ENCODE measurements at places on chromosomes 3 and 15.

- DNase-seq: no peak
Measured at GRCh38 chr3:87335931-87336330, 59.5 kb upstream of the POU1F1 start.

GRCh38 chr3:176994891-176995781, 202.1 kb downstream of the TBL1XR1 start:
- no peak for DNase-seq

GRCh38 chr3:186523434-186523833, 20.7 kb downstream of the CRYGS start:
- no peak for DNase-seq

DNA sequence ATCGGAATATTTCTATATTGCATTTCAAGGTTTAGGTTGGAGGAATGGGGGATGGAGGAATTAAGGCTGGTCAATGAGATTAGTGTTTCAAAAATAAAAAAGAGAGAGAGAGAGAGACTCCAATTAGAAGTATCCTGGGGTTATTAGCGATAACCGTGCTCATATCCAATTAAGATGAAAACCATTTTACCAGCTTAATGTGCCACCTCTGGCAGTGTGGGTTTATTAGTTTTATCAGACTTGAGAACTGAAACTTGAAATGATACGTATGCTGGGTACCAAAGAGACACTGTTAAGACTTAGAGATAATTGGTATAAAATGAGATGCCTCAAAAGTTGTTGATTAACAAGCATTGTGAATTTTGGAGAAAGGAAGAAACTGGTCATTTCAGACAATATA, 251.5 kb upstream of the NR2F2 start:
- no peak for DNase-seq

DNA sequence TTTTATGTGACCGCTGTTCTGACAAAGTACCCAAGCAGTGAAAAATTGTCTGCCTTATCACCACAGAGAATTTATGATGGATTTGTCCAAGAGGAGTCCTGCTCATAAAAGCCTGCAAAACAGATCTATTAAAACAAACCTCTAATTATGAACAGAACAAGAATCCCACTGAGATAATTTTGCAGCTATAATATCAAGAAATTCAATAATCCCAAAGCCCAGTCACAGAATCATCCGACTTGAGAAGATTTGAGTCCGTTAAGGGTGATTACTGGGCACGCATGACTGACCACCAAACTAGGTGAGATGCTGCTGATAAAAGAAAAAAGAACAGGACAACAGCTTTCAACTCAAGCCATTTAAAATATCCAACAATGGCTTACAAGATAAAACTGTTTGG, 231.0 kb upstream of the WNT5A start:
- DNase-seq: no peak

DNA sequence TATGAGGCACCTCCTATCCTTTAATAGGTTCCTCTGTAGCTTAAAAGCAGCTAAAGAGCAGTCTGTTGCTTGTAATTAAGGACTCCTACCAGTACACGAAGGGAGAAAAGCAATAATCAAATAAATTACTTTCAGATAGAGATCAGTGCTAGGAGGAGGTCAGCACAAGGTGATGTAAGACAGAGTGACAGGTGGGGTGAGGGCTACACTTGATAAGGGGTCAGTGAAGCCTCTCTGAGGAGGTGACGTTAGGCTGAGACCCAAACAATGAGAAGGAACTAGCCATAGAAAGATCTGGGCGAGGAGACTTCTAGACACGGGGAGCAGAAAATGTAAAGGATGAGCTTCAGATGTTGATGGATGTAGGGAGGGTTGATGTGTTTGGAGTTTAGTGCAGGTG, 57.7 kb upstream of the BLM start:
- no peak for DNase-seq

DNA sequence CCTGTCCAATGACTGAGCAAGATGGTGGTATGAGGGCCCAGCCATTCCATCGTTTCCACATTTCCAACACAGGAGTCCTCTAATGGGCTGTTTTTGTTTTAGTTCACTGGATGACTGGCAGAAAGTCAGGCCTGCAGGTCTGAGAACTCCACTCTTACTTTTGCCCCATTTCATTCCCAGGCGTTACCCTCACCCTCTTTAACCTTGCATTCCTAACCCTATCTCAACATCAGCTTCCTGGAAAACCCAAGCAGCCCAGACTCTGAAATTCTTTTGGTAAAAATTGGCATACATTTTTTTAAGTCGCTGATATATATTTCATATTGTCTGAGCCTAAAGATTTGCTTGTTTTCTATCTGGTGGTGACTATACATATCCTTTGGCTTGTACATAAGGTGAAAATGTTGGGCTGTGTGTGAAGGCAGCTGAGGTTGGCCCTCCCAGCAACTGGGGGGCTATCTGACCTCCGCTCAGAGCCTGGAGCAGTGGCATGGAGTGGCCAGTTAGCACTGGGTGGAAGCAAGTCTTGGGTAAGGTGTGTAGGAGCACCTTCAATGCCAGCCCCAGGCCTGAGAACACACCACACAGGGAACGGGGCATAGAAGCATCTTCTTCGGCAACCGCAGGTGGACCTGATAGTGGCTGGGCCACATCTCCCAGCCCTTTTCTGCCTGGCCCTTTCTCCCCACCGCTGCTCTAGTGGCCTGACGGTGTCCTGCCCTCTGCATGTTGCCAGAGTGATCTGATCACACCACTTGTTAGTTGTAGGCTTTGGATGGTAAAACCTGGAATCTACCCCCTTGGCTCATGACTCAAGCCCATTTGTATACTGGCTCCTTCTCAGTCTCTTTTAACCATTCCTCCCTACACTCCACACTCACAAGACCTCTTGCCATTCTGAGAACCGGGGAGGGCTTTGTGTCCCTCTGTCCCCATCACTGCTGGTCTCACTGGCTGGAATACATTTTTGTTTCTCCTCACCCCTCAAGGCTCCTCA, 50.0 kb downstream of the AMOTL2 start:
- no peak for DNase-seq

DNA sequence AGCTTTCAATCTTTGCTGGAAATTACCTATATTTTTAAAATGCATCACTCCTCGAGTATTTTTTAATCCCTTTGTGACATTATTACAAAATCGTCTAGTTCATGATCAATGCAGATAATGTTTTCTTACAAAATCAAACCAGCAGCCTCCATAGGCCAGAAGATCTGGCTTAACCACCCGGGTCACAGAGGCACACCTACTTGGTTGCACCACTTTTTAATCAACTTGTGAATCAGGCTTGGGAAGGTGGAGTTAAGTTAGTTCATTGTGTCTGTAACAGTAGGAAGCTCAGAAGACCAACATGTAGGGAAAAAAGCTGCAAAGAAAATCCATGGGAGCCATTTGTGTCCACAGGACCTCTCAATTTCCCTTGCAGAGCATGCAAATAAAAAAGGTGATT, 148.0 kb downstream of the TP63 start:
- no peak for DNase-seq

GRCh38 chr3:15286022-15286421, 46.4 kb downstream of the SH3BP5 start:
- DNase-seq: no peak

- no peak for DNase-seq
Measured at GRCh38 chr3:126126811-126127431, 43.0 kb upstream of the SLC41A3 start.

- DNase-seq: no peak
Measured at GRCh38 chr15:80873366-80873952, 94.3 kb downstream of the CEMIP start.

GRCh38 chr15:50107591-50108408, 11.2 kb downstream of the ATP8B4 start:
- no peak for DNase-seq

DNA sequence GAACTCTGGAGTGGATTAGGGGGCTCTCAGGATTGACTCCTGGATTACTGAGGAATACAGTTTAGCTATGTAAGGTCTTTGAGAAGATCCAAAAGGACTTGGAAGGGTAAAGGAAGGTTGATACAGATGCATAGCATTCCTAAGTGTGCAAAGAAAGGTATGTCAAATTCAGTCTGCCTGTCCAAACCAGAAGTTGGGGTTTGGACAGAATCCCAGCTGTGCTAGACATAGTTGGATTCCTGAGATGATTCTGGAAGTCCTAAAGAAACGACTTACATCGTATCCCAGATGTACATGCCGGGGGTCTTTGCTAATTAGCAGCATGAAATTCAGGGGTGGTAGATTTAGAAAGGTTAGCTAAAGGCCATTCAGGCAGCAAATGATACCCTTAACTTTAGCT, 97.7 kb upstream of the TSPAN3 start:
- no peak for DNase-seq

DNA sequence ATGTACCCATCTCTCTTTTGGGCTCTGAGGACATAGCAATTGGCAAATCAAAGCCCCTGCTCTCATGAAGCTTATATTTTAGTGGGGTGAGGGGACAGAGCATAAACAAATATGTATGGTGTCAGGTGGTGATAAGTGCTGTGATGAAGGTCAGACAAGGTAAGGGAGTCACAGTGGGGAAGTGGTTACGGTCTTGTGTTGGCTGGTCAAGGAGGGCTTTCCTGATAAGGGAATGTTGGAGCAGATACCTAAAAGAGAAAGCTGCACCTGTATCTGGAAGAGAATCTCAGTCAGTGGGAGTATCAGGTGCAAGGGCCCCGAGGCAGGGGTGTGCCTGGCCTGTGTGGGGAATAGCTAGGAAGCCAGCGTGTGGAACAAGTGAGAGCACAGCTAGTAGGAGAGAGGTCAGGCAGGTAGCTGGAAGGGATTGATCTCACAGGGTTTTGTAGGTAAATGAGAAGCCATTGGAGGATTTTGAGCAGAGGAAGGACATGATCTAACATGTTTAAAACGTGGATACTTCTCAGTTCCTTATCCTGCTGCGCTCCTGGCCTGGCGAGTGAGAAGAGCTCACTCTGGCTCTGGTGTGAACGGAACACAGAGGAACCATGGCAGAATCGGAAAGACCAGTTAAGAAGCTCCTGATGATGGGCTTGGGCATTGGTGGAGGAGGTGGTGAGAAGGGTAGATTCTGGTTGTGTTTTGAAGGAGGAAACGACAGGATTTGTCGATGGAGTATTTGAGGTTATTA, 35.5 kb downstream of the MRAS start:
- DNase-seq: no peak

DNA sequence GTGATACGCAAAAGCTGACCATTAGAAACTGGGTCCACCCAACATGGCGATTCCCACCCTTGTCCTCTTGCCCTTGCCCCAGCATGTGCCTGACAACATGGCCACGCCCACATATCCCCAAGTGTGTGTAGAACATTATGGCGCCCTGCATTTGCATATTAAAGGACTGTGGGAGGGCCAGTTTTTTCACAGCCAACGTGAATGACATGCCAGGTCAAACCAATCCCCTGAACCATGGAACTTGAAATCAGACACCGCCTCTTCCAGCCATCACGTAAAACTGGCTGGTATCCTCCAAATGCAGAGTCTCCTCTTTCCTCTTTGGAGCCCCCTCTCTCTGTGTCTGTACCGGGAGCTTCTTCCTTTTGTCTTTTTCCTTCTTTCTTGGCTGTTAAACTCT, 156.7 kb upstream of the EPHA6 start:
- DNase-seq: no peak

GRCh38 chr3:133983576-133984560, 45.9 kb downstream of the SLCO2A1 start:
- DNase-seq: no peak

- DNase-seq: no peak
Measured at GRCh38 chr15:48965972-48966371, 2.3 kb upstream of the SHC4 start.

DNA sequence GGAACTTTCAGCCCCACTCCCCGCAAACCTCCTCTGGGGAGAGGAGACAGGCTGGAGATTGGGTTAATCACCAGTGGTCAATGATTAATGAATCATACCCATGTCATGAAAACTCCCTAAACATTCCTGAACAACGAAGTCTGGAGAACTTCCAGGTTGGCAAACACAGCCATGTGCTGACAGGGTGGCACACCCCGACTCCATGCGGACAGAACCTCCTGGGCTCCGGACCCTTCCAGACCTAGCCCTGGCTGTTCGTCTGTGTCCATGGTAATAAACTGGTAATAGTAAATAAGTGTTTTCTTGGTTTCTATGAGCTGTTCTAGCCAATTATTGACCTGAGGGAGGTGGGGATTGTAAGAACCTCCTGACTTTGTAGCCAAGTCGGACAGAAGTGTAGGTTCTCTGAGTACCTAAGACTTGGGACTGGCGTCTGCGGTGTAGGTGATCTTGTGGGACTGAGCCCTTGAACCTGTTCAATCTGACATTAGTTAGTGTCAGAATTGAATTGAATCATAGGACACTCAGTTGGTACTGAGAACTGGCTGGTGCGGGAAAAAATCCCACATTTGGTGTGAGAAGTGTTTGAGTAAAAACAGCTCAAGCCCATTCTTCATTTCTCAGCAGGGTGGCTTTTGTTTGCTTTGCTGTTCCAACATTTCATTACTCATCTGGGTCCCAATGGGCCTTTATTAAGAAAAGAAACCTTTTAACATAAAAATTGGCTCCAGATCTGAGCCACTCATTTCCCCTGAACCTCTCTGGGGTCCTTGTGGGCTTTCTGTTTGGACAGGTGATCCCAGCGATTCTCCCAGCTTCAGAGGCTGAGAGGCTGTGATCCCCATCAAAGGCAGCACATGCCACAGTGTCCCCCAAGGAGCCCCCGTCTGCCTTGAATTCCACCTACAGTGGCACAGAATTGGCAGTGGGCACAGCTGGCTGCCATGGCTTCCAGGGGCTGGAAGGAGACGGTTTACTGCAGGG, 151.0 kb downstream of the TJP1 start:
- no peak for DNase-seq

- DNase-seq: no peak
Measured at GRCh38 chr3:78066287-78066686, 1026.4 kb downstream of the ROBO2 start.

DNA sequence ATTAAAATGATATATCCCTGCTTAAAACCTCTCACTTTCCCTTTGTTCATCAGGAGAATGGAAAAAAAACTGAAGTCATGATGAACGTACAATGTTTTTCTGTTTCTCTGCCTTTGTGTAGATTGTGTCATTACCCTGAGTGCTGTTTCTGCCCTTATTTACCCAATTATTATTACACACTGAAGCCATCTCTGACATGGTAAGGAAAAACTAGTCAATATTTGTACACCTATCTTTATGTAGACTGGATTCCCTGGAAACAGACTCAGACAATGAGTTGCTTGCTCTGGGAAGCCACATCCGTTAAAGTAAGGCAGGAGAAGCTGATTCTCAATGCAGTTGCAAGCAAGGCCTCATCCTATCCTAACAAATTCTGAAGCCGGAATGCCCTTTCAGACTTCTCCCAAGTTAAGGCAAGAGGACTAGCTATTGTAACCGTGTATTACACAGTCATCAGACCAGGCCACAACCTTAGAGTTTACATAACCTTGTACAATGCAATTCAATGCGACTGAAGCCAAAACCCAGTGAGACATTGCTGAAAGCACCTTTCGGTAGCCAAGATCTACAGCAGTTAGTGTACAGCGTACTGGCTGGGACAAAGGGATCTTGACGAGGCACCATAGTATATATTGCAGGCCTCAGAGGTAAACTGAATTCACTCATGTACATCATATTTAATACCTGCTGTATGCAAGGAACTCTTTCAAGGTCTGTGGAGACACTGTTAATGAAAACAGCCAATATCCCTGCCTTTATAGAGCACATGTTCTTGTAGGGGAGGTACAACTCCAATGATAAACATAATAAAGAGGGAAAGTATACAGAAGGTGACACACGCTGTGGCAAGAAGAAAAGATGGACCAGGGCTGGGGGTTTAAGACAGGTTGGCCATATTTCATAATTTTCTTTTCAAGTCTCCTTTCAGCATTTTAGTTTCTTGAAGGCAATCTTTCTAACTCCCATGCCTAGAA, 1040.8 kb upstream of the SEMA6D start:
- DNase-seq: no peak

- no peak for DNase-seq
Measured at GRCh38 chr3:196237203-196237602, 20.9 kb downstream of the SLC51A start.
